EH (cell line): ENCODE measurements at places on chromosomes 5 and 9.

DNA sequence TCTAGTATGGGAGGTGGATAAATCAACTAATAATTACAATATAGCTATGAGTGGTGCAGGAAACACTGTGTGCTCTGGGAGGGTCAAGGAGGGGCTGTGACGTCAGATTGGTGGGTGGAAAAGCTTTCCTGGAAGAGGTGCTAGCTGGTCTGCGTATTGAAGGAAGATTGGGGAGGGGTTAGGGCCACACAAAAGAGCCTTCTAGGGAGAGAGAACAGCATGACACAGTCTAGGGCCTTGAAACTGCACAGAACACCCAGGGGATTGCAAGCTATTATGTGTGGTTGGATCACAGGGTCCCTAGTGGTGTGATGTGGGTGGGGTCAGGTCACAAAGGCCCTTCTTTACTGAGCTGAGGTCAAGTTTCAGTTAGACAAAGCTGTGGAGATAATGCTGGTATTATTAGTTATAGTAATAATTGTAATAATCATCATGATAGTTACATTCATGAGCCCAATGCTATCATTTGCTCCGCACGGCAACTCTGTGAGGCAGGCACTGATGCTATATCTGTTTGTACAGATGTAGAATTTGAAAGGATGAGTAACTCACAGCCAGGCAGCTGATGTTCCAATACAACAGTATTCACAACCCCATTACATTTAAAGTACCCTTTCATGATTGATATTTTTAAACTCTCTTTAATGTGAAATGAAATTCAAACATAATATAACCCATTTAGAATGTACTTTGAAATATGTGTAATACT is 197.4 kb upstream of the IL12B start:
- DNase-seq = no peak

- DNase-seq = peak; percentile 85
Measured at GRCh38 chr5:75551471-75551870, 39.8 kb downstream of the POLK start.

GRCh38 chr9:34546834-34547827 is 24.3 kb upstream of the ENHO start:
- DNase-seq = peak; percentile 68

DNA sequence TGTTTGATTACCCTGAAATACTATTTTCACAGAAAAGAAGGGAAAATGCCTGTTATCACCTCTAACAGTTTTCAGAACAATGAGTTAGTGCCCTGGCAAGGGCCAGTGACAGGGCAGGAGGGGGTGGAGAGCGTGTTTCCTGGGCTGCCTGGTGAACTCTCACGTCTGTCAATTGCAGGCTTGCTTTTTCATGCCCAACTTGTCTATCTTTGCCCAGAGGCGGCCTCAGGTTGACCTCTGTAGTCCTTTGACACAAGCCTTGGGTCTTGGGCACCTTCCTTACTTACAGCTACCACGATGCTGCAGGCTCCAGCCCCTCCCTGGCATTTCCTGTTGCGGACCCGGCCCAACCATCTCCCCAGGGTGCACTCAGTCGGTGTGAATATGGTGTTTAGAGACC is 2.2 kb upstream of the CEL start:
- DNase-seq = no peak

DNA sequence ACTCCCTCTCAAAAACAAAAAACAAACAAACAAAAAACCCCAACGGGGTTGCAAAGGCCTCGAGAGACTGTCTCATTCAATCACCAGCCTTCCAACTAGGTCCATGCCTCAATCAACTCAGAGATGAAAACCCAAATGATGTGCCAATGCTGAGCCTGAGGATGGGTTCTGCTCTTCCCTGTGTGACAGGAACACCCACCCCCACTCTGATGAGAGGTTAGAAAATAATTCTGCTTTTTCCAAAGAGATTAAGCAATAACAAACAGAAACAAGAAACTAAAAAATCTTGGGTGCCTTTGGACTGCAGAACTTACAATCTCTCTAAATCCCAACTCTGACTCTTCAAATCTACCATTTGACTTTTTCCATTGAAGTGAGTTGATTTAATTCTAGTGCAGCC is 25.5 kb upstream of the FBP1 start:
- DNase-seq = no peak

GRCh38 chr9:111056538-111056937 is 18.3 kb upstream of the LPAR1 start:
- DNase-seq = peak; percentile 69

DNA sequence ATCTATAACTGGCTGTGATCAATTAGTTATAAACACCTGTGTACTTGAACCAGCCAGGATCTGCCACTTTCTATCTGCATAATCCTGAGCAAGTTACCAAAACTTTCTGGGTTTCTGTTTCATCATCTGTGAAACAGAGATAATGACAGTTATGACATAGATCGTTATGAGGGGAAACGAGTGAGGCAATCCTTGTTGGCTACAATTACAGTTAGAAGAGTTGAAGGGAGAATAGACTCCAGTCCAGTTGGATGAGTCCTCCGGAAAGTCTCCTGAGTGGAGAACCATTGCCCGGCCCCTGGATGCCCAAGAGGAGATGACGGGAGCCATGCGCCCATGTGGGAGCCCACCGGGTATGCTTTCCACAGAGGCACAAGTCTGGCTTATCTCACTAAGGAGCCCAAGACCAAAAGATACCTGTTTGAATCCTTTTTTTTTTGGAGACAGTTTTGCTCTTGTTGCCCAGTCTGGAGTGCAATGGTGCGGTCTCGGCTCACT is 4.5 kb downstream of the PDE6A start:
- DNase-seq = no peak

GRCh38 chr5:151257731-151258181 is 4.8 kb downstream of the GM2A start:
- peak; percentile 57 for DNase-seq

- no peak for DNase-seq
Measured at GRCh38 chr5:137866541-137867388, 895 bp upstream of the MYOT start.

- DNase-seq = peak; percentile 87
Measured at GRCh38 chr9:114908104-114908622, 22.2 kb downstream of the TNFSF8 start.

GRCh38 chr9:38066914-38067858 is 1.8 kb downstream of the SHB start:
- peak; percentile 50 for DNase-seq

DNA sequence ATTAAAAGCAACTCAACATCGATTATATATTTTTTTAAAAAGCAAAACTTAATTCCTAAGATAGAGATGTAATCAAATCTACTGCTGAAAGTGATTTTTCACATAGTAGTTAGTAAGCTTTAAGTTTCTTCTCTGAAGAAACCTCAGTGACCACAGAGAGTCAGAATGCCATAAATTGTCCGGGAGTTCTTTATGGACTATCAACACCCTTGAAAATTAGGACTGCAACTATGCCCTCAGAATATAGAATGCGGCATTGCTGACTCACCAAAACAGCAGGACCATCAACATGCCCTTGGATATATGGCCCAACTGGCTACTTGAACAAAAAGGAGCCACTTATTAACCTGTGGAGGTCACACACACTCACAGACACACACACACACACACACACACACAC is 228.9 kb upstream of the SNX2 start:
- no peak for DNase-seq

- no peak for DNase-seq
Measured at GRCh38 chr5:39992617-39993202, 567.9 kb upstream of the DAB2 start.
